Stimulated activated CD4-positive, alpha-beta T cell treated with anti-CD3 and anti-CD28 coated beads, Interleukin-1b, Interleukin-23, amount 100 ng/mL, for 4 hours (primary cell): ENCODE measurements at places on chromosomes 13 and 19.

GRCh38 chr19:8680676-8681344 is 17.8 kb downstream of the ACTL9 start:
- no peak for DNase-seq

DNA sequence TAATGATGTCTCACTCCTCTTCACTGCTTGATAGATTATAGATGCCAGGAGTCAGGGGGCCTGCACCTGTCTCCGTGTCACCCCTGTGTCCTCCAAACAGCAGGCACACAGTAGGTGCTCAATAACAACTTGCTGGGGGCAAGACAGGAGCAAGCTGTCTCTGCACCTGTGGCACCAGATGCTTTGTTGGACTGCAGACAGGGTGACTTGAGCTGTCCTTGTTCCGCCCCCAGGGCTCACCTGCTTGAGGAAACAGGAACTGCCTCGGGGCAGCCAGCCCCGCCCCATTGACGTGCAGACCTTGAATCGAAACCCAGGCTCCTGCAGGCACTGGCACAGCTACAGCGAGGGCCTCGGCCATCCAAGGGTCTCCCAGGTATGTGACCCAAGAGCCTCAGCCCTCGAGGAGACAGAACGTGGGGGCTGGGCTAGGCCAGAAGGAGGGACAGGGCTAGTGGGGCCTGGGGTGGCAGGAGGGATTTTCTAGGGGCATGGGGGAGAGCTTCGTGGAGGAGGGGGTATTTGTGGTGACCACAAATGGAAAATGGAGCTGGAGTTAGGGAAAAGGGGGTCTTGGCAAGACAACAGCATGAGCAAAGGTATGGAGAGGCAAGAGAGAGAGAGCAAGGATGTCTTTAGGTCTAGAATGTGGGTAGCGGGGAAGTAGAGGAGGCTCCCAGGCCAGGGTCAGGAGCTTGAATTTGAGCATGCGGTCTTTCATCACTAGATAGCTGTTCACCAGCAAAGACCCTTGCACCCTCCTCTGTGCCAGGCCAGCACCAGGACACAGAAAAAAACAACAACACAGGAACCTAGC is at the start of gene HSH2D:
HSH2D (plus strand) TSS at position 287 of the 817 bp plus-strand sequence. CDS start 5,066 bp downstream, outside the sequence.
- DNase-seq = peak; percentile 56

DNA sequence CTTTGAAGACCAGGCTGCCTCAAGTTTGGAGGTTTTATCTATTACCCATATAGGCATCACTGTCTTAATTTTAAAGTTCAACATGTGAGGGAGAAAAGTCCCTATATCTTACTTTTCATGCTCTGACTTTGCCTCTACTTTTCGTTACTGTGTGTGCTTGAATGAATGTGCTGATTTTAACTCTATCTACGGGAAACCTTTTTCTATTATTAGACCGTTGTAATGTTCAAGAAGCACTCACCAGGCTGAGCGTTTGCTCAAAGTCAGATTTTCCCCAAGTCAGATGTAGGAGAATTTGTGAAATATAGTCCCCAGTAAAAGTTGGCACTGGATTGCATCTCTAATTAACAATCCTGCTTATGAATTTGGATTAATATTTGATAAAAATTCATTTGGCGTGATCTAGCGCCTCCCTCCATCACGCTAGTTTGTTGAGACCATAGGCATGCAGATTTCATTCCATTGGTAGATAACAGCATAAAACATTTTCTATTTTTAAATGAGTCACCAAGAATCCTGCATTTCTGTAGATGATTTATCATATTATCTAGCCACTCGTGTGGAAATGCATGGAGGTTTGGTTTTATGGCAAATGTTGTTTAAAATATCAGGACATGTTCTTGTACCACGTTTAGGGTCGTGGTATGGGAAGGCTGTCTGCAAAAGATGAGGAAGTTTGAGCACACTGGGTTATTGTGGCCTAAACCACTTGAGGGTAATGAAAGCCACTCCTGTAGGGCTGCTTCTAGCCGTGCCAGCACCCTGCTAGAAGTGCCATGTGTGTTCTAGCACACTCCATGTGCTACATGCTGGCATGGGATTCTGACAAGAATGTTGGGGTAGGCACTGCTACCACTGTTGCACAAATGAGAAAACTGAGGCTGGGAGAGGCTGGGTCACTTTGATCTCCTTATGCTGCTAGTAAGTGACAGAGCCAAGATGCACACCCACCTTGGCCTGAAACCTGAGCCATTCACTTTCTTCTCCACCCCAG is 179.4 kb downstream of the FGF9 start:
- DNase-seq = no peak

GRCh38 chr19:28960586-28960985 is 252.4 kb downstream of the UQCRFS1 start:
- no peak for DNase-seq

DNA sequence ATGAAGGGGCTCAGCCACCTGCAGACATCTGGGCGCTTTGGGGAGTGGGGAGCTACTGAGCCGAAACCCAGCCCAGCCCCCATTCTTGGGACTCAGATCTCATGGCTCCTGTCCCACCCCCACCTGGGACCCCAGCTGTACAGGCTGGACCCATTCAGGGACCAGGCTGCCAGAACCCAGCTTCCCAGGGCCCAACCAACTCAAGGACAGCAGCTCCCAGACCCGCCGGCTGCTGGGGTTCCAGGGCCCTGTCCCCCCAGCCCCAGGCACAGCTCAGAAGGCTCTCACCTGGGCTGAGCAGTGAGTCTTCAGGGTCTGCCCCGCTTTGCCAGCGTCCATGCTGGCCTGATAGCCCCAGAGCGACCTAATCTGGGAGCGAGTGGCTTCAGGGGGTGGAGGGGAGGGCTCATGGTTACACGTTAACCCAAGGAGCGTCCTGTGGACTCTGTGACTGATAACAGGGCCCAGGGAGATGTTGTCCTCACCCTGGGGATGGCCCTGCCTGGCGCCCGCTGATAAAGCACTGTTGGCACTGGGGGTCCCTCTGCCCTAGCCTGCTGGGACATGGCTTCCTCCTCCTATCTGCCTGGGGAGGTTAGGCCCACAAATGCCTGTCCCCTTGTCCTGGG is at the start of gene TMEM86B:
TMEM86B (minus strand) TSS at position 361 of the 629 bp plus-strand sequence; CDS start at position 339, 22 bp downstream.
- DNase-seq = no peak

DNA sequence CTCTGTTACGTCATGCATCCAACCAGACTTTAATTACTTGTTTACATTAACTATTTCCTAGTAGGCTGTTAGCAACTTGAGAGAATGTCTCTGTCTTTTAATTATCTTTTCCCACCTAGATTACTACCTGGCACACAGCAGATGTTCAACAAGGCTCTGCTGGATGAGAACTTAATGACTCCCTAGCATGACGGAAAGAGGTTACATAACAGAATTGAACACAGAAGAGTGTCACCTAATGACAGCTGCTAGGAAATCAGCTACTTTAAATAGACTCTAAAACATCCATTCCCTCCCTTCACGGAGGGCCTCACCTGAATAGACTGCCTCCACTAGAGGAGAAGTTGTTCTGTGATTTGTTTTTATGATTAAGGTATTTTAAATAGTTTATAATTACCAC is 110.8 kb downstream of the TEX29 start:
- no peak for DNase-seq

DNA sequence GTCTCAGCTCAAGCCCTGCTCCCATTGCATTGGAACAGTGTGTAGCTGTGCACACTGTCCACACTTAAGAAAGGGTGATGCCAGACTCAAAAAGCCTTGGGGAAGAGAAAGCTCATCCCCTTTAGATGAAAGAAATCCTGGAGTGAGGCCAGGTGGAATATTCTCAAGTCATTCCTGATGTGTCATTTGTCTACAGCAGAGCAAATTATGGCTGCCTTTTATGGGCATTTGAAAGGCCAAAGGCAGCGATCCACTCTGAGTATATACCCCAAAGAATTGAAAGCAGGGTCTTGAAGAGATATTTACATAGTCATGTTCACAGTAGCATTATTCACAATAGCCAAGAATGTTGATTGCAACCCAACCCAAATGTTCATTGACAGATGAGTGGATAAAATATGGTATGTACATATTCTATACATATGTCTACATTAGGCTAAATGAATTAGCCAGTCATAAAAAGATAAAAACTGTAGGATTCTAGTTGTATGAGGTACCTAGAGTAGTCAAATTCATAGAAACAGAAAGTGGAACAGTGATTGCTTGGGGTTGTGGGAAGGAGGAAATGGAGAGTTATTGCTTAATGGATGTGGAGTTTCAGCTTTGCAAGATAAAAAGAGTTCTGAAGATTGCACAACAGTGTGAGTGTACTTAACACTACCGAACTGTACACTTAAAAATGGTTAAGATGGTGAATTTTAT is 214.9 kb downstream of the KCNRG start:
- DNase-seq = no peak

- DNase-seq = no peak
Measured at GRCh38 chr19:14496834-14497227, 904 bp upstream of the GIPC1 start.

DNA sequence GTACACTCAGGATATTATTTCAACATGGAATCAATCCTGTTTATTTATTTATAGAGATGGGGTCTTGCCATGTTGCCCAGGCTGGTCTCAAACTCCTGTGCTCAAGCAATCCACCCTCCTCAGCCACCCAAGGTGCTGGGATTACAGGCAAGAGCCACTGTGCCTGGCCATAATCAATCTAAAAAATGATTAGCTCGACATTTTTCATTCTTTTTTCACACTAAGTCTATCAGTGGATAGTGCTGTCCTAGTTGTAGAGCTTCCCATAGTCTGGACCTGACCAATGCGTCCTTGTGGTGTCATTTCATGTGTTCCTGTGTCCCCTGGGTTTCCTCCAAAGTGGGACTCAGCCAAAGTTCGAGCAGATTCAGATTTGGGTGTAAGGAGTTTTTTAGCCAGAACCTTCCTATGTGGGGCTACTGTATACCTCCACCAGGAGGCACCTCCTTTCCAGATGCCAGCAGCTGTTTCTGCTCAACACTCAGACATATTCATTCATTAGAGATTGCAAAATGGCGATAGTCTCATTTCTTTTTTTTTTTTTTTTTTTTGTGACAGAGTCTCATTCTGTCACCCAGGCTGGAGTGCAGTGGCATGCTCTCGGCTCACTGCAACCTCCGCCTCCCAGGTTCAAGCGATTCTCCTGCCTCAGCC is 61.1 kb downstream of the MAP4K1 start:
- DNase-seq = no peak

DNA sequence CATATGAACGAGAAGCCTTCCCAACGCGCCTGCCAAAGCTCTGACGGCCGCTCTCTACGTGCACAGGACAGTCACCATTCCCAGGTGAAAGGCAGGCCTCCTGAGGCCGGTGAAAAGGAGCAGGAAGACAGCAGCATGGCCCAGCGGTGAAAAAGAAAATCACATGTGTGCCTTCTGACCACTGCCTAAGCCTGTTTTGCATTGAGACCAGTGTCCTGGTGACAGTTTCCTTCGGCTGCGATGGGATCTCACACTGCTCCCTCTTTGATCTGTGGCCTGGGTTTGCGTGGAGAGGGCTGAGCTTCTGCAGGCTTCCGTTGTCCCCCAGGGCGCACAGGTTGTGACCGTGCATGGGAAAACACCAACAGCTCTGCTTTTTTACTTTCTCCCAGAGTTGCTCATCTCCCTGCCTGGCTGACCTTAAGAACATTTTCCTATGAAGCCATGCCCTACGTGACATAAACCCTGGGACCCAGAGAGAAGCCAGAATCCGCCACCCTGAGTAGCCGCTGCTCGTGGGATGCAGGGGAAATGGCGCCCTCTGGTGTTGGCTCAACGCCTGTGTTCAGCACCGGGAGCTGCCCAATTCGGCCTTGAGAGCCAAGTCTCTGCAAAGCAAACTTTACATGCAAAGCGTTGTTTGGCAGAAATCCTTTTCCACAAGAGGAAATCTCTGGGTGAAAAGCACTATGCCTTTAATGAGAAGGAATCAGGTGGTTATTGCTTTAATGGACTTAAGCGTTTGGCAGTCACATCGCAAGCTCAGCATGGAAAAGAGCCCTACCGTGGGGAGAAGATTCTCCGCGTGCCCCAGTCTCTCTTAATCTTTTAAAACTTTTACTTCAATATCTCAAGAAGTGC is 112.2 kb upstream of the GPR12 start:
- peak; percentile 15 for DNase-seq

GRCh38 chr19:8463365-8463764 is 18.6 kb downstream of the HNRNPM start:
- DNase-seq = no peak
